CD4-positive, alpha-beta T cell treated with Interleukin-17A for 1 hour (primary cell): ENCODE measurements at places on chromosomes 3 and 15.

DNA sequence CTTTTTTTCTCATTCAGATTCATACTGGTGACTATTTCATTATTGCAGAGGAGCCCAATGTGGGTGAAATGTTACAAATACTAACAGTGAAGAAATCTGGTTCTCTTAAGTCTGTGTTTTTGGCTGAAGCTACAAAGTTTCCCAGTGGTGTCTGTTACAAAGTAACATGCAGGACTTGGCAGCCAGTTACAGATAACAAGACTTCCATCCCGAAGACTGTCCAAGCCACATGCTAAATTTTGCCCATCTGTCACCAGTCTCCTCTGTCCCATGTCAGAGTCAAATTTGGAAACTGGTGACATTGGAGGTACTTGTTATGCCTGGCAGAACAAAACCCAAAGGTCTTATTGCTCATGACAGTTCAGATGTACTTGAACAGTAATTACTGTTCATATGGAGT lies 269.2 kb upstream of the GOLIM4 start:
- no peak for DNase-seq

GRCh38 chr3:61928039-61928438 lies 366.7 kb downstream of the PTPRG start:
- DNase-seq = no peak

DNA sequence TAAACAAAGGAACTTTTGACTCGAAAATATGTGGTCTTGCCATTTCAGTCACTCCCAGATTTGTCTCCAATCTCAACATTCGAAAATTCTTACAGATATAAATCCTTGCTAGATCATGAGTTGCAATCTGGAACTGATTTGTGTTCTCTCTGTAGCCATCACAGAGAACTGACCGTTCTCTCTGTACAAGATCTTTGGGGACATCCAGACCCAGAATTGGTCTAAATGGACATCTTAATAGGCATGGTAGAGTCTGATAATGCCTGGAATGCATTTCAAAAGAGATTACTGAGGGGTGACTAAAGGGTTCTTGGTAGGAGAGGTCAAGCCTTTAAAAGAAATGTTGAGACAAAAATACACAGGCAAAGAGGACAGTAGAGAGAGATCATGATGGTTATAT lies 7.2 kb upstream of the MEF2A start:
- no peak for DNase-seq

DNA sequence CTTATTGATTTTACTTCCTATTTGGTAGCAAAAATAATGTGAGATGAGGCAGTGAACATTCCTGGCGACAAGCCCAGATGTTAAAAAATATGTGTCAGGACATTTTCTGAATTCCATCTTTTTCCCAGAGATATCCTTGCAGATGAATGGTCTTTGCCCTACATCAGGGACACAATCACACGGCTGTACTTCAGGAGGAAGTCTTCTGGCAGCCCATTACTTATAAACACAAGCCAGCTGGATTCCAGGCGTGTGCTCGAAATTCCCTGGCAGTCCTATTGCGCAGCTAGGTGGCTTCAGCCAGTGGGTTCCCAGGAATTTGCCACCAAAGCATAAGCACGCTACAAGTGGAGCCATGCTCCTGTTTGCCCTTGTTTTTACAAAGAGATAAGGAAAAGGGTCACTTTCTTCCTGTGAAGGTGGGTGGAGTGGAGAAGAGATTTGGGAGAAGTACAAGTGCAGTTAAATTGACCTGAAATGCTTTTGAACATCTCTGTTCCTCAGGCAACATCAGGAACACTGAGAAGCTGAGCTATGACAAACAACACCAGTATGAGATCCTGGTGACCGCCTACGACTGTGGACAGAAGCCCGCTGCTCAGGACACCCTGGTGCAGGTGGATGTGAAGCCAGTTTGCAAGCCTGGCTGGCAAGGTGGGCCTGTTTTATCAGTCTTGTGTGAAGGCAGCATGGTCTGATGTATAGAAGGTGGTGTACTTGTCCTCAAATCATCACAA lies 257.1 kb upstream of the TRIM42 start:
- no peak for DNase-seq

DNA sequence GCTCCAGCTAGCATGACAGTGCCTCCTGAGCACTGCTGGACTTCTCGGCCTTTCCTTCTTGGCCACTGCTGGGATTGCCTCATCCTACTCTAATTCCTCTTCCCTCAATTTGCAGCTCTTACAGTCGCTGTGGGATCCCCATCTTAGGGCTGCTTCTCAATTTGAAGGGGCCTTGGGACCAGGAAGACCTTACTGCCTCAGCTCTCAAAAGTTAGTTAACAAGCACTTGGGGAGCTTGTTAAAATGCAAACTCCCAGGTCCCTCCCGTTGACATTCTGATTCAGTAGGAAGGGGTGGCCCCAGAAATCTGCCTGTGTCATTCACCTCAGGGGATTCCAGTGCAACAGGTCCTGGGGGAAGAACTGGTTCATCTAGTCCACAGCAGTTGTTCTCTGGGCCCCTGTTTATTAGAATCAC lies 14.8 kb downstream of the BDH1 start:
- DNase-seq = no peak

DNA sequence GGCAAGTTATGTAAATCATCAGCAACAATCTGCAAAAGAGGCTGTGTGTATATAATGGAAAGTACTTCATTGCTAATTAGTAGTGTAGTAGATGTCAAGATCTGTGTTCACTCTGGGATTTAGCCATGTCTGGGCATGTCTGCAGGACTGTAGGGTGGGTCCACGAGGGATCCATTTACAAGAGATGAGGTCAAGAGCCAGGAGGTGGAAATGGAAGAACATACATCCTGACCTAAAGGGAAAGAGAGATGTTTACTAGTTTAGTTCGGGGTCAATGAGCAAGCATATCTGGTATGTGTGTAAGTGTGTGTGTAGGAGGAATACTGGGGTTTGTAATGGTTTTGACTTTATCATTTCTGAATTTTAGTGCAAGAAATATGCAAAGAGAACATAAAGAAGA lies 171.5 kb upstream of the NANOGP8 start:
- DNase-seq = no peak

GRCh38 chr3:77506384-77506783 lies 466.5 kb downstream of the ROBO2 start:
- DNase-seq = no peak

- DNase-seq = no peak
Measured at GRCh38 chr3:65144791-65145351, 457.1 kb upstream of the ADAMTS9 start.

DNA sequence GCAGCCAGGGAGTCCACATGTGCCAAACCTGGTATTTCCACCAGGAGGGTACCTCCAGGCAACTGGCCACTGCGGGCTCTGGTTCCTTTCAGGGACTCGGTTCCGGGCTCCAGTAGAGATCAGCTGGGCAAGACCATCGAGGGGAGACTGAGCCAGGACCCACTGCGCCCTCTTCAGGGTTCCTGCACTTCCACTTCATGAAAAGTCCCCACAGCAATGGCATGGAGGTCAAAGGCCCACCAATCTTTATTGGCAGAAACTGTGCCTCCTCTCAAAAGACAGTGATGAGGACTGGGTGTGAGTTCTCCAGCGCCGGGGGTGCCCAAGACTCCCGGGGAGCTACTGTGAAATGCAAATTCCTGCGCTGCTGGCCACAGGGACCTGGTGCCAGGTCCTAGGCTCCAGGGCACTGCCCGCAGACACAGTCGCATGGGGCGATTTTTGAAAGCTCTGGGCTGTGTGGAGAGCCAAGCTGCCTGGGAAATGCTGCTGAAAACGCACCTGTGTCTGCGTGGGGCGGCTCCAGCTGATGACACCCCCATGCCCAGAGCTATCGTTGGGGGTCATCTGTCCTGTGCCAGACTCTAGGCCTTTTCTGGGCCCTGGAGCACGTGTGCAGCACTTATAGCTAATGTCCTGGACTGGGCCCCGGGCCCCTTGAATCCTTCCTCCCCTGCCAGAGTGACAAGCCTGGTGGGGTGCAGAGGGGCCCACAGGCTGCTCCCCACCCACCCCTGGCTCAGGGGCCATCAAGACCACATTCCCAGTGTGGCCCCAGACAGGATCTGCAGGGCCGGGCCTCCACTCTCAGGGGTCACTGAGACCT lies 144.0 kb downstream of the NSMCE3 start:
- no peak for DNase-seq

- DNase-seq = no peak
Measured at GRCh38 chr3:31014317-31015040, 120.0 kb upstream of the GADL1 start.

- DNase-seq = no peak
Measured at GRCh38 chr3:71694358-71694999, 30.7 kb downstream of the EIF4E3 start.

- DNase-seq = no peak
Measured at GRCh38 chr3:173371848-173372487, 25.6 kb upstream of the NLGN1 start.

- DNase-seq = no peak
Measured at GRCh38 chr3:125961289-125961589, 7.7 kb upstream of the ROPN1B start.

DNA sequence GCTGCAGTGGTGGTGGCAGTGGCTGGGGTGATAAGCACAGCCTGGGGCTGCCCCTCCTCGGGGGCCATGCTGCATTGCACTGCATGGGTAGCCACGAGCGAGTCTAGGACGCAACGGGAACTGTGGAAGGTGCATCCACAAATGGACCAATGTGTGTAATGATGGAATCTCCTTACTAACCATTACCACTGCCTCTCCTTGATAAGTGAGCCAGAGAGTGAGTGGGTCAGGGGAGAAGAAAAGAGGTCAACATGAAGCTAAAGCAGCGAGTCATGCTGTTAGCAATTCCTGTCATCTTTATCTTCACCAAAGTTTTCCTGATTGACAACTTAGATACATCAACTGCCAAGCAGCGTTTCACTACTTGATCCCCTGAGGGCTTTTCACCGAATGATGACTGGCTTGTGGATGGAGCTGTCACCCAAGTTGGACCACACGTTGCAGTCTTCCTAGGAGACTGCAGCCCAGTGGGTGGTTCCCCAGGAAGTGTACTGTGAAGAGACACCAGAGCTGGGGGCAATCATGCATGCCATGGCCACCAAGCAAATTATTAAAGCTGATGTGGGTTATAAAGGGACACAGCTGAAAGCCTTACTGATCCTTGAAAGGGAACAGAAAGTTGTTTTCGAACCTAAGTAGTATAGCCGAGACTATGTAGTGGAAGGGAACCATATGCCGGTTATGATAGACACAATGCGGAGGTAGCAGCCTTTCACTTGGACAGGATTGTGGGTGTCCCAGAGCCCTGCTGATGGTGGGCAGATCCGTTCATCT lies 20.6 kb downstream of the SAMD7 start:
- no peak for DNase-seq

GRCh38 chr3:140726066-140726465 lies 48.2 kb downstream of the TRIM42 start:
- no peak for DNase-seq

DNA sequence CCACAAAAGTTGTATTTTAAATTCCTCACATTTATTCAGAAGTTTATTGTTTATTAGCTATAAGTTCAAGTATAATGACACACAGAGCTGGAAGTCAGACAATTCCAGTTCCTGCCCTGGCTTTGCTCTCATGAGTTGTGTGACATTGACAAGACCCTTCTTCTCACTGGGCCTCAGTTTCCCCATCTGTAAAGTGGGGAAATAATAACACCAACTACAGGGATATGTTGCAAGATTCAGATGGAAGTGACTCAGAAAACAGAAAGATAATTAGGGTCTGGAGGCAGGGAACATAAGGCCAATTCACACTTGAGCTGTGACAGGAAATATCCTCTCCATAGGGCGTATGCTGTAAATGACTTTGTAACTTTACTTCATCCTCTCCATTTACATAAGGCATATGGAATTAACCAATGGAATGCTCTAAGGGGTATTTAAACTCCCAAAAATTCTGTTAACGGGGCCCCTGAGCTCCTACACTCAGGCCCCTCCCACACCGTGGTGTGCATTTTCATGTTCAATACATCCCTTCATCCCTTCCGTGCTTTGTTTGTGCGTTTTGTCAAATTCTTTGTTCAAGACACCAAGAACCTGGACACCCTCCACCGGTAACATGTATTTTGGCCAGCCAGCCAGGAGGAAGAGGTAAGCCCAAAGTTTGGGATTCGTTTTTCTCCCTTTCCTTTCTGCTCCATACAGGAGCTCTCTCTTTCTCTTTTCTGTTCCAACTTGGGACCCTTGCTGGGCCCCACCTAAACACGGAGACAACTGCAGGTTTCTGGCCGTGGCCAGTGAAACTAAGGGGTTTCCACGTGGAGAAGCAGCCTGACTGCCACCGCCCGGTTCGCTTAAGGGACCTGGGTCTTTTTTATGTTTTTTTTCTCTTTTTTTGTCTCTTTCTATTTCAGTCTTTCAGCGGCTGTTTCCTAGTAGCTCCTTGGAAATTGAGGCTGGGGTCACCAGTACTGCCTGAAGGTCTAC lies 16.9 kb downstream of the CYP11A1 start:
- no peak for DNase-seq

DNA sequence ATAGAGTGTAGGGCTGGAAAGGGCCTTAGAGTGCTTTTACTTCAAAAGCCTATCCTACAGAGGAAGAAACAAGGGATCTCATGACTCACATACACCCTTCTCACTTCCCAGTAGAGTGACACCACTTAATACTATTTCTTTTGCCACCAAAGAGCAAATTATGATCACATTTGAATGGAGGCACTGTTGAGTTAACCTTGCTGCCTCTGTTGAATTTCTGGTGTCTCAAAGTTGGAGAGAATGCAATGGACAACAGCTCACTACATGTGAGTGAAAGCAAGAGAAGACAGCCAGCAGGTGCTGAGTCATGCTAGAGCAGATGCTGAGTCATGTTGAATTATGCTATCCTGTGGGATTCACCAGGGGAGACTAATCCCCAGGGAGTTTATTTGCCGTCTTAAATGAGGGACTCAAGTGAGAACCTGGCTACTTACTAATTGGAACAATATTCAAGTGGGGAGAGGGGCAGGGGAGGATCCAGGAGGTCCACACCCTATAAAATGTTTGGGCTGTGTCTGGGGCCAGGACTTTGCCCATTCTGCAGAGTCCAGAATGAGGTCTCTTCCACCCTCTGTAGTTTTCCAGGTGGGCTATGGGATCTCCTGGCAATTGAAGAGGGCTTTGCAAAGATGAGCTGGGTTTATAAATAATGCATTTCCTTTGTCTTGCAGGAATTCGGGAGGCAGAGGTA lies 35.8 kb downstream of the ST8SIA2 start:
- DNase-seq = no peak

- DNase-seq = no peak
Measured at GRCh38 chr3:14429237-14429636, 26.8 kb downstream of the SLC6A6 start.

DNA sequence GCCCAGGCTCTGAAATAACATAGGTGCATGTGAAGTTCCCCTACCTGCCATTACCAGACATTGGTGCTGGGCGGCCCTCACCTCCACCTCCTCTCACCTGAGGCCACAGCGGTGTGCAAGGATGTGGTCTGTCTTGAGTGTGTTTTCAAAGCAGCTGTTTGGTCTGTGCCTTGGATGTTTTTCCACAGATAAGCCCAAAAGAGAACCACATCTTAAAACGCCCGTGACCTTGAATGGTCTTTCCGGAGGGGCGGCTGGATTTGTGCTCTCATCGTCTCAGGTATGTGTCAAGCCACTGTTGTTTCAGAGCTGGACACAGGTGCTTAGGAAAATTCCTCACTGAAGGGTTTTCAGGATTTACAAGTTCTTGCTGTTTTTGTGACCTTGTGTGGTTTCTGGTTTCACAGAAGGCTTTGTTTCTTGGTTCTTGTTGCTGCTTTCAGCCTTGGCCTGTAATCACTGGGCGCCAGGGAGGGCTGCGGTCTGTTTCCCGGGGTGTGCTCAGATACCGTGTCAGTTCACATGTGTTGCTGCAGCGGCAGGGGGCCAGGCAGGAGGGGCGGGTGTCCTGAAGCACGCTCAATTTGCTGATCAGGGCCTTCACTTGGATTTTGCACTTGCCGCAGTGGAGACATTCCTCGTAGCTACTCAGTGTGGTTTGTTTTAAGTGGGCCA lies 128.4 kb downstream of the IGF1R start:
- DNase-seq = peak; percentile 2

- DNase-seq = no peak
Measured at GRCh38 chr15:76637166-76637565, 268.0 kb downstream of the SCAPER start.
